Transverse colon (tissue), 4 donors: ENCODE measurements at places on chromosomes 3 and 15.

- DNase-seq: peak; percentile 86
Measured at GRCh38 chr3:8629151-8630021, 15.2 kb downstream of the SSUH2 start.

DNA sequence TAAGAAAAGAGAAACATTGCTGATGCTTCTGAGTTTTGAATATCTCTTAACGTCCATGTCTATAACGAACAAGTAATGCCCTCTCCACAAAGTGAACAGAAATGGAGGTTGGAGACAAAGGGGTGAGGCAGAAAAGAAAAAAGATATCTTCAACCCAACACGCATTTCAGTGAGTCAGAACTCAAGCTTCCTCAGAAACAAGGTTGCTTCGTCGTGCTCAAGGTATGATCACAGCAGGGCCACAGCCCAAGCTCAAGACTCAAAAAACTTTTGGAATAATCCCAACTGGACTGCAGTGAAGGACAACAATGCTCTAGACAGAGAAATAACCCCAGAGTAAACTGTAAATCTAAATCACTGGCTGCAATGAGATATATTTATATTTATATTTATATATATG is 18.9 kb downstream of the WNT5A start:
- DNase-seq: no peak

- peak; percentile 15 for DNase-seq
Measured at GRCh38 chr3:13548696-13549622, at the start of gene FBLN2. Gene FBLN2 (plus strand): TSS chr3:13549125. CDS start chr3:13570356, 21,231 bp downstream.

DNA sequence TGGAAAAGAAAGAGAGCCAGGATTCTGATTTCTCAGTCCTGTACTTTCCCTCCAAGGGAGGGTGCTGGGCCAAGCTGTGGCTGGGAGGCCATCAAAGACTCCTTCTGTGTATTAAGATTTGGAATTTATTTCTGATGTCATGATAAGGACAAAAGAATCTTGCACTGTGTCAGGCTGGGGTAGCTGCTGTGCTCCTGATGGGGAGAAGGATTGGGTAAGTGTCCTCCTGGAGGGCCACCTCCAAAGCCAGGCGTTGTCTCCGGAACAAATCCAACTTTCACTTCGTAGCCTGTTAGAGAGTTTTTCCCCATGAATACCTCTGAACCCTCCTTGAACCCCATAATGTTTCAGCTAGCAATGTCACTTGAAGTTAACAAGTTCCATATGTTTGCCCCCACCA is 29.9 kb downstream of the CLDN11 start:
- no peak for DNase-seq
